Caudate nucleus (tissue), 63 donors: ENCODE measurements at places on chromosomes 5 and 9.

GRCh38 chr9:133225171-133226011 lies 16.3 kb upstream of the OBP2B start:
- no peak for DNase-seq

DNA sequence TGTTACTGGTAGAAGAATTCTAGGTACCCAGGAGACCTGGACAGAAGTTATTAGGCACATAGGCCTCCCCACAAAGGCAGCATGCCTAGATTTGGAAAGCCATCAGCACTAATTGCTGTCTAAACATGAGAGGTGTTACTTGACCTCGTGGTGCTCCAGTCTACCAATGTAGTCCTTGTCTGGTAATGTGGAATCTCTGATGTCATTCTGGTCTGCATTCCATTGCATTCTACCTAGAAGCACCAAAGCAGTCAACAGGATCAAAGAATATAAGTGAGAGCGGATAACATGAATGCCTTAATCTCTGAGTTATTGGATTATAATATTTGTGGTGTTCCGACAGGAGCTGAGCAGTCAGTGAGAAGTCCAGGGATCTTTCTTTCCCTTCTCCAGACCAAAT lies 175.2 kb downstream of the PSAT1 start:
- DNase-seq, result no peak

- peak; percentile 84 for DNase-seq
Measured at GRCh38 chr9:128688501-128689292, at the start of gene SET. Gene SET, plus strand, starts transcription at chr9:128689222. Its CDS starts 361 bp downstream, at chr9:128689583.

DNA sequence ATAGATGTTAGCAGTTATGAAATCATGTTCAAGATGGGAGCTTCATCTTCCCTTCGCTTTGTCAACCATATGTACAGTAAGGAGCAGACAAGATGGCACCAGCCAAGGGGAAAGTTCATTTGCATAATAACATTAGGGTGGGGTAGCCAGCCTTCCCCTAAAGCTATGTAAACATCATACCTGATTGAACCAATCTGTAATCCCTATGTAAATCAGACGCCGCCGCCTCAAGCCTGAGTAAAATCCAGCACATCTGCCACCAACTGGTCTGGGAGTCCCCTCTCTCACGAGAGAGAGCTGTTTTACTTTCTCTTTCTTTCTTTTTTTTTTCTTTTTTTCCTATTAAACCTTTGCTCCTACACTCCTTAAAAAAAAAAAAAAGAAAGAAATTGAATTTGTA lies 30.8 kb upstream of the REEP2 start:
- no peak for DNase-seq

GRCh38 chr5:160082614-160083500 lies 36.4 kb downstream of the PWWP2A start:
- no peak for DNase-seq

- DNase-seq, result no peak
Measured at GRCh38 chr5:111553868-111554267, 41.5 kb upstream of the STARD4 start.

DNA sequence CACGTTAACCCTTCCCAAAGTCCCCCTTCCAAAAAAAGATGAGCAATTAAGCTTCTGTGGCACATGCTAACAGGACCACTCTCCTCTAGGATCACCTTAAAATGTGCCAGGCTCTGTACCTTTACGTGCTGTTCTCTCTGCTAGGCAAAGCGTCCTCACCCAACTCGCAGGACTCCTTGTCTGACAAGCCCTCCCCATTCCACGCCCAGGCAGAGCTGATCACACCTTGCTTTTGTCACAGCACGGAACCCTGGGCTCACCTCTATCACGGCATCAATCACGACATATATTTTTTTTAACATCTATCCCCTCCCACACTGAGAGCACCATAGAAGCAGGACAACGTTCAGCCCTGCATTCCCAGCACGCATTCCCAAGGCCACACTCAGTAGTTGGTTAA lies 47.1 kb downstream of the CDK5RAP2 start:
- DNase-seq, result no peak

- DNase-seq, result no peak
Measured at GRCh38 chr5:42992088-42992879, 47.8 kb downstream of the ANXA2R start.

DNA sequence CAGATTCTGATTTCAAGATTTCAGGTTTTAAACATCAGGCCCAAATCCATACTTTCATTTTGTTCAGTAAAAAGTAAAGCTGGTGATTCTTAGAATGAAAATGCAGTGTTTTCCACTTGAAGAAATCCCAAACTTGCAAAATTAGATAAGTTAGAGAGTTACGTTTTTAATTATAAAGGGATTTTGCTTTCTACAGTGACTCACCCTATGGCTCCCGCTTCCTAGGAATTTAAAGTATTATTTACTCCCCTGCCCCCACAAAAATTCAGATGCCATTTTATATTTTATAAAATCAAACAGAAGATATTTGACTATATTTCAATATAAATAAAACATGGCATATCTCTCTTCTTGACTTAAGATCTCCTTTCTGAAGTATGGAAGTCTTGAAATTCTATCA lies 402.9 kb downstream of the ZSWIM6 start:
- DNase-seq, result no peak

DNA sequence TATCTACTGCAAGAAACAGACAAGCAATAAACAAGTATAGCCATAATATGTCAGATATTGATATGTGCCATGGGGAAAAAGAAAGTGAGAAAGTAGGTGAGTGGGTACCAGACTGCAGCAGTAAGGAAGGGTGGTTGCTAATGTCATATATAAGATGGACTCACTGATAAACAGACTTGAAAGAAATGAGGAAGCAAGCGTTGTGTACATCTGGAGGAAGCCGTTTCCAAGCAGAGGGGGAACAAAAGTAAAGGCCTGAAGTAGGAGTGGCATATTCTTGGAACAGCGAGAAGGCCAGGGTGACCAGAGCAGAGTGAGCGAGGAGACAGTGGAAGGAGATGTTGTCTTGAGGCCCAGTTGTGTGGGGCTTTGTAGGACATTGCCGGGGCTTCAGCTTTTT lies 142.2 kb upstream of the MAP3K1 start:
- no peak for DNase-seq

- no peak for DNase-seq
Measured at GRCh38 chr9:81112627-81113452, 576.5 kb downstream of the TLE1 start.

DNA sequence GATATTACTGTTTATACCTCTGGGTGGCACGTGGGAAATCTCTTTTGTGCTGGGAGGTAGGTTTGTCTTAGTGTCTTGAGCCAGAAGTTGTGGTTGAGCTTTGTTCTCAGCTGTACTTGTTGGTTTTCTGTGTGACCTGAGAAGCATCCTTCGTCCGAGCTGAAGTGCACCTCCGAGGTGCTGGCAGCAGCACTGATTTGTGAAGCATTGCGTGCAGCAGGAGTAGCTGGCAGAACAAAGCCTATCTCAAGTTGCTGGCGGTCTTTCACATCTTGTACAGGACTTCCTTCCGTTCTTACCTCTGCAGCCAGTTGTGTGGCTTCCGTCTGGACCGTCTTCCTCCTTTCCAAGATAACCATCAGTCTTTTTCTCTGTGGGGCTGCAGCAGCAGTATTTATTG lies 4.3 kb downstream of the PRRC2B start:
- DNase-seq, result no peak

GRCh38 chr9:127937388-127938297 lies at the start of gene DPM2:
Gene DPM2, minus strand, starts transcription at chr9:127937854. Its CDS starts 34 bp downstream, at chr9:127937820.
- DNase-seq, result peak; percentile 54

DNA sequence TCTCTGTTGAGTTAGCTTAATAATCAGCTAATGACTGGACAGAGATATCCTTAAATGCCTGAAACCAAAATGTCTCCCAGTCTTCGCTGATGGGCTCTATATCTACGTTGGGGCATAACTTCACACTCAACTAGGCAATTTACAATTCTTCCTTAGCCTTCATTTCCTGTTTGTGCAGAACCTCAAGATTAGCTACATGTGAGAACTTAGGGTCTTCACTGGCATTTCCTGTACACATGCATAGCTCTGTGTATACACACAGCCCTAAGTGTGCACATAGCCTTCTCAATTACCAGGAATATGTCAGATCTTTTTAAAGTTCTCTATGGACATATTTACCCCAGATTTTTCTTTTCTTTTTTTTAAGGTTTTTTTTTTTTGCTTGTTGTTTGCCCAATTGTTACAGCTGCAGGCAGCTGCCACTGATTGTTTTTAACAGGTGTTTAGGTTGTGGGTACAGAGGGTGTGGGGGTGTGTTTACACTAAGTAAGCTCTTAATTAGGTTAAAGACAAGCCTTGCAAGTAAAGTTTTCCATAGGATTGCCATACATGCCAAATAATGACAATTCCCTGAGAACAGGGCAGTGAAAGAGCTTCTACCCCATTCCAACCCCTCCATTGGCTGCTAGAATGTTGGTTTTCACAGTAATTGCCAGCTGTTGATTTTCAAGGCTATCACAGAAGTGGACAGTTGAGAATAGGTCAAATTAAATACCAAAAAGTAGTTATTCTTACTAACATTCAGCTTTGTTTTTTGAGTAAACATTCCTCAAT lies 441.0 kb downstream of the TLE4 start:
- DNase-seq, result no peak

GRCh38 chr9:89358985-89359384 lies 40.7 kb downstream of the SECISBP2 start:
- no peak for DNase-seq

GRCh38 chr9:120901755-120902568 lies 24.6 kb downstream of the TRAF1 start:
- DNase-seq, result no peak

DNA sequence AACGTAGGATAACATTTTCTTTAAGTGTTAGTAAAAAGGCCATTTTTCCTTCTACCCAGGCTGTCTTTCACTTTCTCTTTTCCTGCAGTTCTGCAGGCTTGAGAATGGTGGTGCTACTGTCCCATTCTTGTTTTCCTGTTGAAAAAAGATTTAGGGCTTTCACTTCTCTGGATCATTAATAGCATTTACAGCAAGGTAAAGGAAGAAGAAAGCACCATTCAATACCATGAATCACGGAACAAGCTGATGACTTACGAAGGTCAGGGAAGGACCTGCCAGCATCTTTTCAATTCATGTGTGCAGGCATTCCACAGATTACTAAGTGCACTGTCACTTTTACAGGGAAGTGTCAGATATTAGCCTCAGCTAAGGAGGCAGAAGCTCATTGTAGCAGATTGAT lies 292.8 kb downstream of the YTHDC2 start:
- DNase-seq, result no peak

DNA sequence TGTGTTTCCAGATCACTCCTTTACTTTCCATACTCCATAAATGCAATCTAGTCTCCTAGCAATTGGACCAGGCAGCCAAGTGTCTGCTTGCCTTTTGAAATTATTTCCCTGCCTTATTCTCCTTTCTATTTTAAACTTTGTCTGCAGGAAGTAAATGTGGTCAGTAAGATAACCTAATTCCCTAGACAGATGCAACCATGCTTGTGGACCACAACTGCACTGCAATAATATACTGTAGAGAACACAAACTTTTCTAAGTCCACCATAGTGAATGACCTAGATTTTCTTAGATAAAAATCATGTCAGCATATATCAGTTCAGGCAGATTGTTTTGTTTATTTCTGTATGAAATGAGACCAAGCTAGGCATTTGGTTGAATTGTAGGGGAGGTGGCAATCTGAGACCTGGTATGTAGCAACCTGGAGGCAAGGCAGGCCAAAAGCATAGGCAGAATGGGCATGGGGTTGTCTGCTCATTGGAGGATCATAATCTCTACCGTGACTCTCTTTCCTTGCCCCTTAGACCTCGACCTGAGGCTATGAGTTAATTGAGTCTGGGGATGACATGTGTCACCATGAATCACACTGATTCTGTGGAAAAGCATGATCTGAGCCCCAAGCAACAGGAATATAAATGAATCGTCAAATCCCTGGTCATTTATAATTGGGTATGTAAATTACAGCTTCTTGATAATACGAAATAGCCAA lies 20.7 kb downstream of the ACTL7B start:
- DNase-seq, result no peak

GRCh38 chr5:3006961-3007551 lies 255.6 kb upstream of the IRX2 start:
- no peak for DNase-seq

DNA sequence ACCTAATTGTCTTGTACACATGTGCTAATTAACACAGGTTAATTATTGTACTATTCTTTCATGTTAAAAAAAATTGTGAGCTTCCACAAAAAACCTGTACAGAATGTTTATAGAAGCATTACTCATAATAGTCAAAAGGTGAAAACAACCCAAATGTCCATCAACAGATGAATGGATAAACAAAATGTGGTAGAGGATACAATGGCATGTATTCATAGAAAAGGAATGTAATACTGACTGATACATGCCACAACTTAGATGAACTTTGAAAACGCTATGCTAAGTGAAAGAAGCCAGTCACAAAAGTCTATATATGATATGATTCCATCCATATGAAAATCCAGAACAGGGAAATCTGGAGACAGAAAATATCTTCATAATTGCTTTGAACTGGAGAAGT lies 25.6 kb downstream of the RRAGA start:
- DNase-seq, result no peak

- no peak for DNase-seq
Measured at GRCh38 chr5:112614986-112615385, 122.7 kb upstream of the APC start.

GRCh38 chr5:143262393-143263174 lies 140.9 kb downstream of the NR3C1 start:
- no peak for DNase-seq

DNA sequence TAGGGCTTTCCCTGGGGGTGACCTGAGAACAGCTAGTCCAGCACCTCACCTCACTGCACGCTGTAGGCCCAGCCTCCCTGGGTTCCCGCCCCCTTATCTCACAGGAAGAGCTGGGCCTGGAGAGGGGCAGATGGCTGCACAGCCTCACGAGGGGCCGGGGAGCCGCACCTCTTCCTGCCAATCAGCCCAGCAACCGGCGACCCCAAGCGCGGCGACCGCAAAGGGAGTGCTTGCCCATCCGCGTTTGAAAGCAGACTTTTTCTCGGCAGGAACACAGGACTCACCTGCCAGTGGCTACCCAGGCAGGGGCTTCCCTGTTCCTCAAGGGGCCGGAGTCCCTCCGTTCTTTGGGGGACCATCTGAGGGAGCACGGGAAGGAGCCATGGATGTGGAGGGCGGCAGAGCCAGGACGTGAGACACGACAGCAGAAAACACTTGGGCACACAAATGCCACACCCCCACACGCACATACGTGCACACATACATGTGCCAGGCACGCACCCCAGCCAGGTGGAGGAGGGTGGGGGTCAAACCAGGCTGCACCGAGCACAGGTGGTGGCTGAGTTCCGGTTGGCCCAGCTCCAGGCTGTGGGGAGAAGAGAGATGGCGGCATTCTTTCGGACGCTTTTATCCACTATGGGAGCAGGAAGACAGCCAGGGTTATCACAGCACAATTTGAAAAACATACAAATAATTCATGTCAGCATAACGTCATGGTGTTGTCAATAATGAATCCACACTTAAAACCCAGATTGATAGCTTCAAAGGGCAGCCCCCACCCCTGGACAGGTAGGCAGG lies 11.3 kb downstream of the TMEM250 start:
- DNase-seq, result no peak

DNA sequence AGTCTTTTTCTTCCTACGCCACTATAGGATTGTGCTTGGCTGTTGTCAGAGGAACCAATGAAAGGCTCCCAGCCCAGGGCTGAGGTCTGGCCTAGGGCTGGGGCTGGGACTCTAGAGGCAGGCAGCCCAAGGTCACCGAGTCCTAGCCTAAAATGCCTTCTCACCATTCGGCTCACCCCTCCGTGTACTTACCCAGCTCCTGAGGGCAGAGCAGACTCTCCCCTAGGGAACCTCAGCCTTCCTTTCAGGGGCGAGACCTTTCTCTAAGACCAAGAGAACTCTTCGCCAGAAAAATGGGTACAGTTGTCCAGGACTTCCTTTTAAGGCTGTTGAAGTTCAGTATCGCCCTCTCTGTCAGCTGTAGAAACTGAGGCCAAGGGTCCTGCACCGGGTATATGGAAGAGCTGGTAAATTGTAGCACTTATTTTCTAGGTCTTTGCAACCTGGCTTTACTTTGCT lies 1.7 kb upstream of the SPRY4 start:
- no peak for DNase-seq

GRCh38 chr5:121144764-121145163 lies 680.7 kb downstream of the PRR16 start:
- no peak for DNase-seq
